ENCODE measurements at places on chromosomes 1 and 21.
A peak's percentile ranks its signal among the peaks of the same experiment; 100 is the strongest.

GRCh38 chr1:46601257-46602007 is 2.6 kb downstream of the MKNK1 start:
- H3K27ac ChIP-seq, result no peak overlapping the region
- peaks cover 4% of the 10 kb centered on the region for H3K27me3 ChIP-seq
- H3K4me1 ChIP-seq, result peaks cover 79% of the 10 kb centered on the region
- no peak for DNase-seq

DNA sequence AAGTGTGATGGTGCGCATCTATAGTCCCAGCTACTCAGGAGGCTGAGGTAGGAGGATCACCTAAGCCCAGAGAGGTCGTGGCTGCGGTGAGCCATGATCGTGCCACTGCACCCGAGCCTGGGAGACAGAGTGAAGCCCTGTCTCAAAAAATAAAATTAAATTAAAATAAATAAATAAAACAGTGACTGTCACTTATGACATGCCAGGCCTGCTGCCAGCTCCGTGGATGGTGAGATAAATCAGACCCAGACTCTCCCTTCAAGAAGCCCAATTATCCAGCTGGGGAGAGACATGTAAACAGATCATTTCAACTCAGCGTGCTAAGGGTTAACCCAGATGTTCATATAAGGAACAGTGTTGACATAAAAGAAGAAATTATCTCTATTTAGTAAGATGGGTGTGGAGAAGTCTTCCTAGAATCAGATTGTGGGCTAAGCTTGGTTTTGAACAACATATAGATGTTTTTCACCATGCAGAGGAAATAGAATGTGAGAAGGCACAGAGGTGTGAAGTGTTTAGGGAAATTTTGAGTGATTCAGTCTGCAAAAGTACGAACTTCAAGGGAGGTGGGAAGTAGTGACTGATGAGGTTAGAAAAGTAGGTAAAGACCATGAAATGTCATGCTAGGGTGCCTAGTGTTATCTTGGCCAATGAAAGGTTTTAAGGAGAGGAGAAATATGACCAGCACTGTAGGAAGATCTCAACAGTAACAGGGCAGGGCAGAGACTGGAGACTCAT is 18.3 kb downstream of the YARS1 start:
- DNase-seq, result no peak
- H3K27ac ChIP-seq, result peak overlapping the region; percentile 86

- DNase-seq, result no peak
- H3K36me3 ChIP-seq, result peaks cover 18% of the 10 kb centered on the region
- H3K4me1 ChIP-seq, result peaks cover 74% of the 10 kb centered on the region
These were observed 4.0 kb downstream of the USP24 start for GRCh38 chr1:55210990-55211801.

DNA sequence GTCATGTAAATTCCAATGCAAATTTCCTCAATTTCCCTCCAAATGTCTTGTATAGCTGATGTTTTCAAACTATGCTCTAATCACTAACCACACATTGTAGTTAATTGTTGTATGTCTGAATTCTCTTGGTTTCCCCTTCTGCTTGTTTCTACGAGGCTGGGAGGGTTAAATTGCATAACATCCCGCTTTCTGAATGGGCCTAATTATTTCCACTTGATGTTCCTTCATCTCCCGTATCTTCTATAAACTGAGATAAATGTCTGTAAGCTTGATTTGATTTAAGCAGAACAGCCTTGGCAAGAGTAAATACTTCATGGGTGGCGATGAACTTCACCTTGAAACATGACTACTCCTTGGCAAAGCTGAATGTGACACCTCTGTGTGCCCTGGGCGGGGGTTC is 72.2 kb downstream of the SERINC2 start:
- DNase-seq, result no peak
- peaks cover 4% of the 10 kb centered on the region for H3K27me3 ChIP-seq
- H3K36me3 ChIP-seq, result peaks cover 2% of the 10 kb centered on the region

- H3K27ac ChIP-seq, result peak overlapping the region; percentile 74
- peaks cover 79% of the 10 kb centered on the region for H3K36me3 ChIP-seq
- H3K4me3 ChIP-seq, result peak overlapping the region; percentile 49
- DNase-seq, result peak; percentile 49
These were observed 79.9 kb downstream of the CD247 start for GRCh38 chr1:167438171-167439138.

- H3K27me3 ChIP-seq, result peaks cover 10% of the 10 kb centered on the region
- DNase-seq, result no peak
- H3K4me1 ChIP-seq, result no peaks in the 10 kb centered on the region
- H3K27ac ChIP-seq, result no peak overlapping the region
These were observed 90.1 kb downstream of the MATN1 start for GRCh38 chr1:30633294-30633693.

DNA sequence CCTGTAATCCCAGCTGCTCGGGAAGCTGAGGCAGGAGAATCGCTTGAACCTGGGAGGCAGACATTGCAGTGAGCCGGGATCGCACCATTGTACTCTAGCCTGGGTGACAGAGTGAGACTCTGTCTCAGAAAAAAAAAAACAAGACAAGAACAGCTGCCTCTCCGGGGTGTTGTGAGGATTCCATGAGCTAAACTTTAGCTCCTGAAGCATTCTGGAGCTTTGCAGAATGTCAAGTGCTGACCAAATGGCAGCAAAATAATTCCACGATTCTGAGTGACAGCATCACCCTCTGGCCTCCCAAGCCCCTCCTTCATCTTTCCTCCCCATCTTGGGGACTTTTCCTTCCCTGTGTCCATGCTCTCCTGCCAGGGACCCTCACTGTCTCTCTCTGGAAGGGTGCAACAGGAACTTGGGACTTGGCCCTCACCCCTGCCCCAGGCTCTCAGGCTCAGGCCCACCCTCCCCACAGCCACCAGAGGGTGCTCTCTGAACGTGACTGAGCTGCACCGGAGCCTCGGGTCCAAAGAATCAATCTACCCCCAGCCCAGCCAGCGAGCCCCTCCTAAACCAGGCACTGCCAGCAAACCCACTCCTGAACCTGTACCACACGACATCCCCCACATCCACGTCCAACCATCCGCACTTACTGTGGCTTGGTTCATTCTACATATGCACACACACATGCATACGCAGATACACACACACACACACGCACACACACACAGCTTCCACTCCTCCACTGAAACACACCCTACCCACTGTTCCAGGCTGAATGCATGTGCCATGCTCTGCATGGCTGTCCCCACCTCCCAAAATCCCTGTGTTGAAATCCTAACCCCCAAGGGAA is 45.7 kb downstream of the ACOT7 start:
- H3K27me3 ChIP-seq, result no peaks in the 10 kb centered on the region
- peaks cover 22% of the 10 kb centered on the region for H3K4me1 ChIP-seq
- peak overlapping the region; percentile 11 for H3K4me3 ChIP-seq
- peak overlapping the region; percentile 80 for H3K27ac ChIP-seq

GRCh38 chr1:37719572-37720195 is 27.4 kb downstream of the CDCA8 start:
- H3K27me3 ChIP-seq, result peaks cover 18% of the 10 kb centered on the region
- no peaks in the 10 kb centered on the region for H3K36me3 ChIP-seq
- no peaks in the 10 kb centered on the region for H3K4me1 ChIP-seq
- no peak for DNase-seq
- H3K27ac ChIP-seq, result no peak overlapping the region

- H3K4me1 ChIP-seq, result no peaks in the 10 kb centered on the region
- peaks cover 35% of the 10 kb centered on the region for H3K27me3 ChIP-seq
- no peak overlapping the region for H3K27ac ChIP-seq
- no peak overlapping the region for H3K4me3 ChIP-seq
- no peak for DNase-seq
These were observed 19.0 kb upstream of the PRSS38 start for GRCh38 chr1:227796359-227796915.

GRCh38 chr1:62849031-62849430 is 65.1 kb downstream of the ATG4C start:
- H3K36me3 ChIP-seq, result no peaks in the 10 kb centered on the region
- H3K4me1 ChIP-seq, result no peaks in the 10 kb centered on the region
- no peak overlapping the region for H3K4me3 ChIP-seq
- H3K27me3 ChIP-seq, result no peaks in the 10 kb centered on the region
- no peak overlapping the region for H3K27ac ChIP-seq

DNA sequence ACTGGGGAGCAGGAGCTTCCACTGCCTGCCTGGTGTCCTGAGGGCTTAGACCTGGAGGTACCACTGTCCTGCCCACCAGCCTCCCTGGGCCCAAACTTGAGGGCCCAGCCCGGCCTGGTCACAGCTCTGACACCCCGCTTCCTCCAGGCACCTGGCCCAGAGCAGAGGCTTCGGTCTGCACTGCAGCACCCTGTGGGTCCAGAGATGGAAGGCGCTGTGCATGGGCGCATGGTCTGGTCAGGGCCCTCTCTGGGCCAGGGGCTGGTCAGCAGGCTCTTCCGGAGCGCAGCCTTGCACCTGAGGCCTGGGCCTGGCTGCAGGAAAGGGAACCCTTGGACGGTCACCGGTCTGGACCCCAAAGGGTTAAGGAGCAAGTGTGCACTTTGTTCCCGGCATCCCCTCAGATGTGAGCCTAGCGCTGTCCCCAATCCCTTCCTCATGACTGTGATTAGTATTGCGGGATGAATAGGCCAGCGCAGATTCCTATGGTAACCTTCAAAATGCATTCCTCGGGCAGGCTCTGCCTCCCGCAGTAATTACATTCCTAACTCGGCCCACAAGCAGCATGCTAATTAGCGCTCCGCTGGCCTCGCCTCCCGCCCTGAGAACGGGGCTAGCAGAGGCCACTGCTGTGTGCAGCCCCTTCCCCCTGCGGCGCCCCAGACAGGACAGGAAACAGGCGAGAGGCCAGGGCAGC is 36.3 kb downstream of the PRDM16 start:
- no peak overlapping the region for H3K4me3 ChIP-seq
- no peak for DNase-seq
- H3K36me3 ChIP-seq, result no peaks in the 10 kb centered on the region
- H3K4me1 ChIP-seq, result no peaks in the 10 kb centered on the region

- peaks cover 4% of the 10 kb centered on the region for H3K4me1 ChIP-seq
- H3K4me3 ChIP-seq, result no peak overlapping the region
- DNase-seq, result no peak
- peaks cover 23% of the 10 kb centered on the region for H3K36me3 ChIP-seq
- no peak overlapping the region for H3K27ac ChIP-seq
- H3K27me3 ChIP-seq, result no peaks in the 10 kb centered on the region
These were observed 117.9 kb downstream of the CD247 start for GRCh38 chr1:167400359-167400953.
